Right forelimb (tissue), 1 donor: ENCODE measurements at places on chromosomes 1 and 21.

DNA sequence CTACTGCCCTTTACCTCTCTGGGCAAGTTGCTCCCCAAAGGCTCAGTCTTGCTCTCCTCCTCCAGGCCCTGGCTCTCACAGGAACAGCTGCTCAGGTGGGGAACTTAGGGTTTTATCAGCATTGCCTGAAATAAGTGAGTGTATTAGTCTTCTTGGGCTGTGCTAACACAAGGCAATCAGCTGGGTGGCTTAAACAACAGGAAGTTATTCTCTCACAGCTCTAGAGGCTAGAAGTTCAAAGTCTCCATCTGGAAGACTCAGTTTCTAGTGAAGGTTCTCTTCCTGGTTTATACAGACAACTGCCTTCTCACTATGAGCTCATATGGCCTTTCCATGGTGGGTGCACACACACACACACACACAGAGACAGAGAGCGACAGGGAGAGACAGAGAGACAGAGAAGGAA, 2.8 kb upstream of the CD1C start:
- no peak for DNase-seq

- no peak for DNase-seq
Measured at GRCh38 chr1:235079443-235080296, 49.0 kb downstream of the TOMM20 start.

GRCh38 chr1:236558081-236558480, 34.3 kb downstream of the LGALS8 start:
- DNase-seq, result no peak

- DNase-seq, result no peak
Measured at GRCh38 chr1:63428815-63429214, 61.4 kb downstream of the ALG6 start.

DNA sequence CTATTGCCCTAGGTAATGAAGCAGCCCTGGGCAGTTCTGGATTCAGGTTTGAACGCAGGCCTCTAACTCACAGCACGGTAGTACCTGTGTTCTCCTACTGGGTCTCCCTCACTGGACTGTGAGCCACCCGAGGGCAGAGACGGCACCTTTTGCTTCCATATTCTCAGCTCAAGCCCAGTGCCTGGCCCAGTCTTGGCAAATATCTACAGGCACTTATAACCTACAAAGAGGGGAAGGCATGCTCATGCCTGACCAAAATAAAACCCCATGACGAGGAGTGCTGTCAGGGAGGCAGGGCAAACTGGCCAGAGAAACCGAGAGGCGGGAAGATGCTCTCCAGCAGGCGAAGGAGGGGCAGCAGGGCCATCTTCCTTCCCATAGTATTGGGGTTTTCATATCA, 91.1 kb downstream of the DDX20 start:
- no peak for DNase-seq

GRCh38 chr1:39757501-39757900, 13.6 kb downstream of the OXCT2 start:
- no peak for DNase-seq

GRCh38 chr1:233730809-233731208, 116.9 kb downstream of the KCNK1 start:
- no peak for DNase-seq

DNA sequence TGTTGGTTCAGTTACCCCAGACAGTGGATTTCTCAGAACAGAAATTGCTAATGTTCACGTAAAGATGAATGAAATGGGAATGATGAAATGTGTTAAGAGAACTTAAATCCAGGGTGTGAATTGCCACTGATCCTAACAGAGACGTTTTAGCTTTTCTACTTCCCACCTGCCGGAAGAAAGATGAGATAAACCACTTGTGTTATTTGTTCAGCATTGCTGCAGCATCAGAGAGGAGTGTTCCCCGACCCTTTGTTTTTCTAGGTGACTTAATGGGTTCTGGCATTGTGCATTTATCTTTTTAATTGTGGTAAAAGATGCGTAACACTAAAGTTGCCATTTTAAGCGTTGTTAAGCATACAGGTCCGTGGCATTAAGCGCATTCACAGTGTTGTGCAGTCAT, 122.3 kb downstream of the GALNT2 start:
- DNase-seq, result no peak

GRCh38 chr1:42961312-42962091, 2.8 kb upstream of the SLC2A1 start:
- DNase-seq, result no peak
